ENCODE measurements at places on chromosomes 2 and 18.

DNA sequence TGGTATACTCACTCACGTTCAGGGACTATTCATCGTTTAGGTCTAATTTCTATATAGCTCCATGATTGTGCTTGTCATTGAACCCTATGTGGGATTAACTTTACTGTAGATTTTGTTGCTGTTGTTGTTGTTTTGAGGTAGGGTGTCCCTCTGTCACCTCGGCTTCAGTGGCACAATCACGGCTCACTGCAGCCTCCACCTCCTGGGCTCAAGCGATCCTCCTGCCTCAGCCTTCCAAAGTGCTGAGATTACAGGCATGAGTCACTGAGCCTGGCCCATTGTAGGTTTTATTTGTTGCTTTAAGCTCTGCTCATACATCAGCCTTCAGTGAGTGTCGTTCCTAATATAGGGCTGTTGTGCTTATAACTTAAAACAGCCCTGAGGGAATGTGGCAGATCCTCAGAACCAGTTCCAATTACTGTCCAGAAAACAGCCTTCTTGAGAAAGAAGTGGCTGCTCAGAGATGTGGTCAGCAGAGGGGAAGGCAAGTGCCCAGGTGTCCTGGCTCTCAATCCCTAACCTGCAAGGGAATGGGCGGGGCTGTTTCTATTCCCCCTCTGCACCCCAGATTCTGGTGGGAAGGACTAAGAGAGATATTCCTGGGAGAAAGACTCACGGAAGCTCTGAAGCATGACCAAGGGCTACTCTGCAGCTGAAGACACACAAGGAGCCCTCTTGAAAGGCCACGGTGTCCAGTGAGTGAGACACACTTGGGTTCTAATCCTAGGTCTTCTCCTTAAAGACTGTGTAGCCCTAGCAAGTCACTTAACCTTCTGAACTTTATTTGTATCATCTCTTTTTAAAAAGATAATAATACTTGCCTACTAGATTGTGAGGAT lies 79.6 kb upstream of the LCLAT1 start:
- DNase-seq, result no peak

- no peak for DNase-seq
These were observed 38.2 kb upstream of the CAVIN2 start for GRCh38 chr2:191885098-191885497.

DNA sequence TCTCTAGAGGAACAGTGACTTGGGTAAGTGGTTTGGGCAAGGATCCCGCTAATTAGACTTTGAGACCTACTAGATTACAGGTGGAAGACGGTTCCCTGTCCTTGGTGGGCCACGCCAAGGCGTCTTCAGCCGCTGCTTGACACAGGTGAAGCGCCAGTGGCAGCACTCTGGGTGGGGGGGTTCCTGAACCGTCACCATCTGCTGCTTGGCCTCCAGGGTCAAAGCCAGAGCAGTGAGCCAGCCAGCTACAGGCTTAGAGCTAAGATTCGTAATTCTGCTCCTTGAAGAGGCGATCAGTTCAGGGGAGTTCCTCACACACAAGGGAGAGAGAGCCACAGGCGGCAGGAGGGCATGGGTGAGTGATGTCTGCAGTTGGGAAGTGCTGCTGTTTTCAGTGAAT lies 39.4 kb upstream of the RBM44 start:
- DNase-seq, result no peak

DNA sequence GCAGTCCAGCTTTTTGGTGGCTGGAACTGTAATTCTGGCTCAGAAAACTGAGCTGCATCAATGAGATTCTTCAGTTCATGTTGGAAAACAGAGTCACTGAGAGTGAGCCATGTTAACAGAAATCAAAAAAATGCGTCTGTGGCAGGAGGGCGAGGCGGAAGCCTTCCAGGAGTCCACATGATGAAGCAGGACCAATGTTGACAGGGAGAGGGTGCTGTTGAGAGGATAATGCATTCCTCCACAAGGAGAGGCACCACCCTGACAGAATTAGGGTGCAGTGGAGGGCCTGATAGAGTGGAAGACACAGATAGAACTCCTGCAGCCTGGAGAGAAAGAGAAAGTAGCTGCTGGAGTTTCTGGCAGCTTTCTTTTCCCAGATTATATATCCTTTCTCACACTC lies 111.5 kb downstream of the MGAT5 start:
- no peak for DNase-seq

Measured in stimulated activated CD8-positive, alpha-beta memory T cell treated with anti-CD3 and anti-CD28 coated beads, Interleukin-4, amount 100 ng/mL, for 24 hours (primary cell).